ENCODE measurements at places on chromosomes 1 and 21.

DNA sequence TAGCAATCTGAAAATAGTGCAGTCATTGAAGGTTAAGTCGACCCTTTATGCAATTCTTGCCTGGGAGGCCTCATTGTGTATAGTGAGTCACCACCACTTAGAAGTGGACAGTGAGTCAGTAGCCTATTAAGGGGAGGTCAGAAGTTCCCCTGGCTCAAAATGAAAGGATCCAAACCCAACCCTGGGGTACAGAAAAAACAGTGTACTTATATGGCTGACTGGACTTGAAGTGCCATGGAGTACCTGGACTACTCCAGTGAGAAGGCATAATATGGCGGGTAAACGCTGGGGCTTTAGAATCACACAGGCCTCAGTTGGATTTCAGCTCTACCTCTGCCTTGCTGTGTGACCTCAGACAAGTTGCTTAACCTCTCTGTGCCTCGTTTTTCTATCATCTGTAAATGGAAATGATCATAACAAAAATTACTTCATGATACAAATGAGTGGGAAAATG lies 2.2 kb upstream of the BCL9 start:
- peak; percentile 92 for DNase-seq

- DNase-seq = no peak
These were observed 707 bp downstream of the PRCC start for GRCh38 chr1:156767879-156768604.

GRCh38 chr1:117368116-117369108 lies 1.2 kb downstream of the MAN1A2 start:
- DNase-seq = no peak

DNA sequence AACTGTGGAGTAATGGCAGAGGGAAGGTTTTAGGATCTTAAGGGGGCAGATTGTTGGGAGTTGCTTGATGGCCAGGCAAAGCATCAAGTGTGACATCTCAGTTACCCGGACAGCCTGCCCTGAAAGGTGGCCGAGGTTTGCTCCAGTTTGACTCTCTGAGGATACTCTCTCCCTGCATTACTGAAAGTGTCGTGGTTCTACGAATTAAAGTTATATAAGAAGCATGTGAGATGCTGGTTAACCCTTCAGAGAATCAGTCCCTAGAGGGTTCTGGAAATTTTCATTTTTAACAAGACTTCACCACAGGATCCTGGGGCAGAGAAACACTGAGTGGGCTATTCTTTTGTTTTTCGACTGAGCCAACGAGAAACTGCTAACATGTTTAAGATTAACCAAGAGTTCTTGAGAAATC lies 689 bp upstream of the ZNF644 start:
- DNase-seq = no peak

DNA sequence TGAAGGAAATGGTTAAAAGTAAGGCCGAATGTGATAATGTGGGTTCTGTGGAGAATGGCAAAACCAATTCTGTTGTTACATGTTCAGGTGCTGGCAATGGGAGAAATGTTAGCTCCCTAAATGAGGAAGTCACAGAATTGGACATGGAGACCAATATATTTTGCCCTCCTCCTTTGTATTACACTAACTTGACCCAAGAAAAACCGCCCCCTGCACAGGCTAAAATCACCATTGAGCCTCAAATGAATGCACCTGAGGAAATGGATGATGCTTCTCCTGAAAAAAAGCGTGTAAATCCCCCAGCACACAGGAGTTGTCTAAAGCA lies 932 bp downstream of the MAP10 start:
- DNase-seq = no peak

All from fibroblast of the conjunctiva (primary cell).